ENCODE measurements at places on chromosomes 7 and 10.
A peak's percentile ranks its signal among the peaks of the same experiment; 100 is the strongest.

DNA sequence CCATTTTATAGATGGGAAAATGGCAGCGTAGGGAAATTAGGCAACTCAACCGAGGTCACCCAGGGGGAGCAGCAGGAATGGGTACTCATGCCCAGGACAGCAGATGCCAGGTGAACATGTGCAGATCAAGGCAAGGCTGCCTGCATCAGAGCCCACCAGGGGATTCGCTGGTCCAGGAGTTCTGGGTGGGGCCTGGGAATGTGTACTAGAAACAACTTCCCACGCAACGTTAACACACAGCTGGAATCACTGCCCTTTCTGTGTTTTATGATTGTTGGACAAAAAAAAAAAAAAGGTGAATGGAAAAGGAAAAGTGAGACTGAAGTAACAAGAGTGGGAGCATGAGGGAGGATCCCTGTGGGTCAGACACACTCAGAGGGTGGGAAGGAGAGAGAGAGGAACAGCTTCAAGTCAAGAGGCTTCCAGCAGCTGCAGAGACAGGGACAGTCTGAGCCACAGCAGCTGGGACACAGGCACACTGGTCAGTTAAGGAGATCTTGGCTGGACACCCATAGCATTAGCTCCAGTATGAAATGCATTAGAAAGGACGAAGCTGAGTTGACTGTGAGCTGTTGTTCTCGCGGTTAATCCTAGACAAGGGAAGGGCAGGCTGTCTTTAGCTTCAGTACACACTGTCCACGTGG lies 187.9 kb upstream of the INHBA start:
- no peak for DNase-seq

DNA sequence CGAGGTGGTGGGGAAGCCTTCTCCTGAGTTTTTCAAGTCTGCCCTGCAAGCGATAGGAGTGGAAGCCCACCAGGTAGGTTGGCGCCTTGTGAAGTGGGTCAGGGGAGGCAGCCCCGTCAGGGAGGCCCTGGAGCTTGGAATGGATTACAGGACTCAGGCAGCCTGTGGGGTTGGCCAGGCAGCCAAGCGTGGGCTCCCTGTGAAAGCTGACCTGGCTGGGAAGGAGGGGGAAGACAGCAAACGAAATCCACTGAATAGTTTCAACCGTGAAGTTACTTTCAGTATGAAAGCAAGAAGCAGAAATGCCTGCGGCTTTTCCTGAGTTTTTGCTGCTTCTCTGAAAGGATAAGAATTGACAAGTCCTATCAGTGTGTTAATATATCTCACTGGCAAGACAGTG lies 36.4 kb downstream of the LHPP start:
- no peak for DNase-seq

DNA sequence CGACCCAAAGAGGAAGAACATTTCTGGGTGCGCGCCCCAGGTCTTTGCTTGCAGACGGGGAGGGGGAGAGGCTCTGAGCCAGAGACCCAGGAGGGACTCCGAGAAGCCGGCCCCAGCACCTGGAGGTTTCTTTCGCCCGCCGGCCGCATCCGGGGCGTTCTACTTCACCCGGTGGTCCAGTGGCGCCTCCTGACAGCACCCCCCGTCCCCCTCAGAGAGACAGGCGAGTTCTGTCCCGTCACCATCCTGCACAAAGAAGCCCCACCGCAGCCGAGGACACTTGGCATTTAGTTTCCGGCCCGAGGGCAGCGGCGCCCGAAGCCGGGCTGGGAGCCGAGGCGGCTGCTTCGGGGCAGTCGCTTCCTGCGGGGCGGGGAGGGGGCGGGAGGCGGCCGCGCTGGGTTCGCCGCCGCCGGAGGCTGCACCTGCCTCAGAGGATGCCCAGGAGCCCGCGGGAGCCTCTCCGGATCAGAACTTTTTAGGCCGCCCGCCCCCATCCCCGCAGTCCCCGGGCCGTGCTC lies at the start of gene TMEM178B:
TSS of gene TMEM178B (plus strand) at position 424 of the 521 bp plus-strand sequence.
- DNase-seq, result peak; percentile 3

GRCh38 chr10:74816824-74817498 lies 9.4 kb upstream of the KAT6B start:
- DNase-seq, result no peak

DNA sequence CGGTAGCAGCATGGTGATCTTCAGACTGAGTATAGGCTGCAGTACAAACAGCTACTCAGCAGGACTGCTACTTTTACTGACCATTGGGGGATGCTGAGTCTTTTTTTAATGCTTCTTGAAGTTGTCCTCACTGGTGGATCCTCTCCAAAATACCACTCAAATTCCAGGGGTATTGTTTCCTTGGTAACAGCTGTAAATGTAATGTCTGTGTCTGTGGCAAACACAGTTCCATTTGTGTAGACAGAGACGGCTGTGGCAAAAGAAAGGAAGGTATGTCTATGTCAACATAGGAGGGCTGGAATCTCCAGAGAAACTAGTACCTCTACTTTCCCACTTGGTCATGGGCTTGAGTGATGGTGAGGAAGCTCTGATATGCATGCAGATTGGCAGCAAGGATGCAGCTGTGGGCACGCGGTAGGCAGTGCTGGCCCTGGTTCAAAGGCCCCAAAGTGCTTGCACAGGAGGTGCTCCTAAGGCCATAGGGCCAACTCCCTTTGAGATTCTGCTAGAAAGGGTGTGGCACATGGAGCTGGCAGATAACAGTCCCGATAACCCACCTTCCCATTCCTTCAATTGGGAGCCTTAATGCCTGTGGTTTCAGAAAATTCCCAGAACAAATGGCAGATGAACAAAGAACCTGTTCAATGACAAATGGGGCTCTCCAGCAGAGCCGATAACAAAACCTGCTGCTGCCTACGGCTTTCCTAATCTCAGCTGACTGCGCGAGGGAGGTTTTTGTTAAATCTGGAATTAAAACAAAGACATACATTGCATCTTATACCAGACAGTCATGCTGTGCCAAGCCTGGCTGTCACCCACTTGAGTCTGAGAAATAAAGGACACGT lies 43.0 kb downstream of the PKD1L1 start:
- peak; percentile 13 for DNase-seq

DNA sequence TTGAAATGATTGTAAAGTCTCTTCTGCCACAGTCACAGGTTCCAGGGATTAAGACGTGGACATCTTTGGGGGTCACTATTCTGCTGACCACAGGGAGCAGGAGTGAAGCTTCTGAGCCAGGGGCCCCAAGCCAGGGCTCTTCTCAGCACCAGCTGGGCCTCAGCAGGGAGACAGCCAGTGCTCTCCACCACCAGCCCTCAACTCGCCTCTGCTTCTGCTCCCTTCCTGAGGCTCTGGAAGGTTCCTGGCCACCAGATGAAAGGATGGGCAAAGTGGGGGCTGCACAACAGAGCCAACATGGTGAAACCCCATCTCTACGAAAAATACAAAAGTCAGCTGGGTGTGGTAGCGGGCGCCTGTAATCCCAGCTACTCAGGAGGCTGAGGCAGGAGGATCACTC lies 11.2 kb upstream of the CRYGN start:
- no peak for DNase-seq

DNA sequence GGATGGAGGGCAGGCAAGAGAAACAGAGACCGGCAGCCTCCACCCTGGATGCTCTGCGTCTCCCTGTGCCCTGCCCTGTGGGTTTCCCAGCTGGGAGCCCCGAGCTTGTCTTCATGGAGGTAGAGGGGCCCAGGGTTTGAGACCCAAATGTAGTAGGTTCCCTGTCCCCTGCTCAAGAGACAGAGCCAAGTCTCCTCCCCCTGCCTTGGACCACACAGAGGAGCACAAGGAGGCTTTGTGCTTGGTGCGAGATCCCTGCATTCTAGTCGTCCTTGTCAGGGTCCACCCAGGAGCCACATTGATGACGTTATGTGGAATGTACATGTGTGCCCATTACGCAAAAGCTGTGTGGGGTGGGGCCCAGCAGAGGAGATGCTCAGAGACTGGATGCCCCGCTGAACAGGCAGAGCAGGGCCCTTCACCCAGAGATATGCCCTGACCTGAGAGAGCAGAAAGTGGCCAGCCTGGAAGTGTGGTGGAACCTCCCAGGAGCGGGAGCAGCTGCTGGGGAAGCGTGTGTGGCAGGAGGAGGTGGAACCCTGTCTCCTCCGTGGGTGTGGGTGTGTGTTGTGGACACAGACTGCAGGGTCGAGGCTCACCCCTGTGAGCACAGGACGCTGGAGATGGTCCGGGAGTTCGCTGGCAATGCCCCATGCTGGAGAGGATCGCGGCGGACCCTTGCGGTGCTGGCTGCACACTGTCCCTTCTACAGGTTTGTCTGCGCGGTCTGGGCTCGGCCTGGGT lies 39.3 kb downstream of the VWA2 start:
- no peak for DNase-seq

DNA sequence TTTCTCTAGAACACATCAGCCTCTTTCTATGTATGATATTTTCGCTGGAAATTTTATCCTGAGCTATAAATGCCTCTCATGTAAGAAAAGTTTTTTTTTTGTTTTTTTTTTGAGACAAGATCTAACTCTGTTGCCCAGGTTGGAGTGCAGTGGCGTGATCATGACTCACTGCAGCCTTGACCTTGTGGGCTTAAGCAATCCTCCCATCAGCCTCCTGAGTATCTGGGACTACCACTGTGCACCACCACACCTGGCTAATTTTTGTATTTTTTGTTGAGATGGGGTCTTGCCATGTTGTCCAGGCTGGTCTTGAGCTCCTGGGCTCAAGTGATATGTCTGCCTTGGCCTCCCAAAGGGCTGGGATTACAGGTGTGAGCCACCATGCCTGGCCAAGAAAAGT lies 80.4 kb downstream of the ADK start:
- DNase-seq, result peak; percentile 38

- no peak for DNase-seq
These were observed 80.6 kb upstream of the ITGB1 start for GRCh38 chr10:33038672-33039071.

- DNase-seq, result no peak
These were observed 177.3 kb upstream of the TNS3 start for GRCh38 chr7:47759056-47759706.

- no peak for DNase-seq
These were observed 121.9 kb upstream of the AUTS2 start for GRCh38 chr7:69476416-69476815.

DNA sequence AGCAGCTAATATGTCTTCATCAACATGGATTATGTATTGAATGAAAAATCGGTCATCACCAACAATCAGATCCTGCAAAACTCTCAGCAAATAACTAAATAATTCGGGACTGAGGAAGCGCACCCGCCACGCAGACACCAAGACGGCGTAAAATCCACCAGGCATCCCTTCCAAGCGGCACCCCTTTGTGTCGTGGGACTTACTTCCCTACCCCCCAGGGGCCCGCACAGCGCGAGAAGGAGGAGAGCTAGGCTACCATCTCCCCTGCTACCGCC lies 721 bp downstream of the ARL3 start:
- no peak for DNase-seq

GRCh38 chr10:63430091-63430998 lies 35.4 kb downstream of the JMJD1C start:
- DNase-seq, result no peak
